Myocyte (in vitro differentiated cells): ENCODE measurements at places on chromosomes 11 and 22. TPM values are rescaled to one million over a fixed set of nuclear protein-coding genes. Genes with fewer than 3 reads are reported as not detected.

DNA sequence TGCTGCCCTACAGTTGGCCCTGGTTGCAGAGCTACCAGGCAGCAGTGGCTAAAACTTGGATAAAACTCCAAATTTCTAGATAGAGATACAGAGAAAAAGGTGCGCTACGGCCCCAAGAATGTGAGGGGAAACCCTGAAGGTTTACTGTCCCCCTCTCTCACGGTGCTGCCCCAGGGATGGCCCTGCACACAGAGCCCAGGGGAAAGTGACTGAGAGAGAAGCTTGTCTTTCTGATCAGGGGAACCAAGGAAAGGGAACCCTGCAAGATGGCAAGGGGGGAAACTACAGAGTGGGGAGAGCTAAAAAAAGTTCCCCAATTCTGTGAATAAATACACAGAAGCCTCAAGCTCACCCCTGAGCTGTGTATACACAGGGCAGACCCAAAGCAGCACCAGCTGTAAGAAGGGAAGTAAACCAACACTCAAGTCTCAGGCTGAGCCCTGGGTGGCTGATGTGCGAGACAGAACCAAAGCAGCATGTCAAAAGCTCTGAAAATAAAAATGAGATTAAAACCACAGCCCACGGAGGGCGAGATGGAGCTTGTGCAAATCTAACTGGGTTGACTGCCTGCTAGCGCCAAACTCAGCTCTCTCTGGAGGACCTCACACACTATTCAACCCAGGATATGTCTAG is 22.1 kb downstream of the GNB1L start:
- DNase-seq = peak; percentile 61

DNA sequence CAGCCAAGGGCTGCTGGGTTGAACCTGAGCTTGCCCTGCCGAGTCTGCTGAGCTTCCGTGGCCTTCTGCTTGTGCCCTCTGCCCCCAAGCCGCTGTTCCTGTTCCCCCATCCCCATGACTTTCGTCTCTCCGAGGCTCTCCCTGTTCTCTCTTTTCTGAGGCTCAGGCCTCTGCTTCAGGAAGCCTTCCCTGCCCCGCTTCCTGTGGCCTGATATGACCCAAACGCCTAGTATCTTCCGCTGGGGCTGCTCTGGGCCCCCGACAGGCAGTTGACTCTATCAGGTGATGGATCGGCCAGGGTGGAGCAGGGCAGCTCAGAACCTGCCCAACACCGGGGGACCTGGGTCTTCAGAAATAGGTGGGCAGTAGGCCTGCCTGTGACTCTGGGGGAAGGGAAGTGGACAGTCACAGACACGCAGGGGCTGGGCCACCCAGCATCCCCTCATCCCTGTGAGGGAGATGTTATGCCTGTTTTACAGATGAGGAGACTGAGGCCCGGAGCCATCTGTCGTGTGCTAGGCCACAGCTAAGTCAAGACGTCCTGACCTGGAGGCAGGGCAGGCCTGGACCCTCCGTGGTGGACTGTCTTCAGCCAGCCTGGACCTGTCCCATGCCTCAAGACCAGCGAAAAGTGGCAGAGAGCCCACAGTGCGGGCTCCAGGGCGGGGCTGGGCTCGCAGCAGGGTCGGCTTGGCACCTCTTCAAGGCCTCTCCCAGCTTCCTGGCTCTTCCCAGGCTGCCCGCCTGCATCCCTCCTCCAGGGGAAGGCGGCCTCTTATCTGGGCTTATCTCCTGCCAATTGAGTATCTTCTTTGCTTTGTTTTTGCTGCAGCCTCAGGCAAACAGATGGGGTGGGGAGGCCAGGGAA is 16.2 kb downstream of the BAD start:
- peak; percentile 57 for DNase-seq

- no peak for DNase-seq
These were observed 3.2 kb downstream of the LINC01488 start for GRCh38 chr11:69484427-69485259.

GRCh38 chr11:63020671-63021291 is 5.1 kb upstream of the SLC22A8 start:
- DNase-seq = no peak

- no peak for DNase-seq
These were observed 14.4 kb downstream of the NECTIN1 start for GRCh38 chr11:119714590-119714989.

GRCh38 chr22:17880020-17880419 is 105.8 kb upstream of the BID start:
- DNase-seq = no peak

DNA sequence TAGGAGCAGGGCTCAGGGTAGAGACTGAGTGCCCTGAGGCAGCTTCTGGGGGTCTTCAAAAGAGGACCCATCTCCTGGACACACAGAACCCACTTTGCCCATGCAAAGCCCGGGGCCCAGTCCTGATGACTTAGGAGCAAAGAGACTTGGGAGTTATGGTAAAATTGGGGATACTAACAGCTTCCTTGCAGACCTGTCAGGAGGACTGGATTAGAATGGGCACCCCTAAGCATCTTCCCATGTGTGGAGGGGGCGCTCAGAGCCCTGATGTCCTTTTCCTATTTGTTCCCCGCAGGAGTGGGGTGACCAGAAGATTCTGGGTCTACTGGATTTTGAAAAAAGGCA is 100.0 kb downstream of the WNT7B start:
- no peak for DNase-seq

- DNase-seq = peak; percentile 49
These were observed 11.9 kb downstream of the CHRM1 start for GRCh38 chr11:62909107-62909894.

GRCh38 chr11:18265949-18266348 is at the start of gene SAA1:
Gene SAA1 (plus strand): TSS chr11:18266264. CDS start chr11:18266888, 624 bp downstream.
- peak; percentile 5 for DNase-seq

DNA sequence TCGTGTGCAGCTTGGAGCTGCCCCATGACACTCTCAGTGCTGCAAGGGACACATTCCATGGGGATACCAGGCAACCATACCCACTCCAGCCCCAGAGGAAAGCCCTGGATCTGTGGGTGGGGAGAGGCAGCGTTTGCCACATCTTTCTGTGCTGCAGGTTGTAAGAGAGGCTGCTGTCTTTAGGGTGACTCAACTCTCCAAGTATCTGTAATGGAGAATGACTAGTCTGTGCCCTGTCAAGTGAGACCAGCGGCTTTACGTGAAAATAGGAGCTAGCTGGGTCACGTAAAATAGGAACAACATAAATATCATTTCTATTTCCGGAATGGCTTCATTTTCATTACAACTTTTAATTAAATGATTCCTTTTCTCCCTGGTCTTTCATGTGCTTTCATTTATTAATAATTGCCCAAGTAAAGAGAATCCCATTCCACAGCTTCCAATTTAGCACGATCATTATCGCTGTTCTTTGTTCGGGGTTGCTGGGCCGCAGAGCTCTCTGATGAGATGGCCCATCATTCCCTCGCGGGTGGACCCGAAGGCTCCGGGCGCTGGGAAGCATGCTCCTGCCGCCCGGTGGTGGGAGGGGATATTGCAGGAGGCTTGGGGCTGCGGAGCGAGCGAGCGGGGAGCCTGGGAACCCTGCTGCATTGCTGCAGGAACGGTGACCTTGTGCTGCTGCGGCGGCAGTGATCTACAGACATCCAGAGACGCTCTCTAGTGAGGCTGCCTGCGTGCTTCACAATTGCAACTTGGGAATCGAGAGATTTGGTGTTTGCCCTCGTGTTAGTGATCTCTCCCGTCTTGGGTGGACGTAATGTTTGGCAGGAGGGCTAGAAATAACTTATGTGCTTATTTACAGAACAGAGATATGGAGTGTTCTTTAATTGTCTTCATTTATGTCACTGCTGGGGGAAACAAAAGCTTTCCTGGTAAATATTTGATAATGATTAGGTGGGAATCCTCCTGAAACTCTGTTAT is 10.6 kb downstream of the SLC6A5 start:
- DNase-seq = peak; percentile 53

- DNase-seq = no peak
These were observed 39.9 kb upstream of the ANO1 start for GRCh38 chr11:70038034-70038834.

- no peak for DNase-seq
These were observed 150.9 kb downstream of the CACNA1I start for GRCh38 chr22:39721206-39722031.

DNA sequence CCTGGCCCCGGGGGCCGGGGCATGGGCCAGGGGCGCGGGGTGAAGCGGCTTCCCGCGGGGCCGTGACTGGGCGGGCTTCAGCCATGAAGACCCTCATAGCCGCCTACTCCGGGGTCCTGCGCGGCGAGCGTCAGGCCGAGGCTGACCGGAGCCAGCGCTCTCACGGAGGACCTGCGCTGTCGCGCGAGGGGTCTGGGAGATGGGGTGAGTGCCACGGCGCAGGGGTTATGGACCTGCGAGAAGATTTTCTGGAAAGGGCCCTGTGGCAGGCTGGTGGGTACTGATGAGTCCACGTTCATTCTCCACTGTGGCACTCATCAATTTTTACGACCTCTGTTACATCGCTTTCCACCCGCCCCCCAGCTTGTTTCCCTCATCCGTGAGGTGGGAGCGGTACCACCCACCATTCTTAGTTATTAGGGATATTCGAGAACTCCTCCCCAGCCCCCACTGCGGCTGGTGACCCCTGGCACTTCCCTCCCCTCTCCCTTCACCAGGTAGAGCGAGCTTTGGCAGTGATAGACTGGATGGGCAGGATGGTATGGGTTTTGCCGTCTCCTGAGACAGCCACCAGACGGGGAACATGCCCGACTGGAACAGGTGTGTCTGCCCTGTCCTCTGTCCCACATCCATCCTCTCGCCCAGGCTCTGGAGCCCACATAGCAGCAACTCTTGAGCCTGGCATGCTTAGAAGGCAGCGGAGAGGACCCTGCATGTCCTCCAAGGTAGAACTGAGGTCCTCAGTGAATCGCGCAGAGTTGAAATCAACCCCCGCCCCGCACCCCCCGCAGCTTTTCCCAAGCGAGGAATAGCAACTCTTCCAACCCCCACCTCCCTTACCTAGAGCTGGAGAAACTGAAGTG is 562 bp downstream of the DGAT2 start:
- no peak for DNase-seq

GRCh38 chr22:44714703-44715350 is 12.8 kb downstream of the PRR5 start:
- DNase-seq = peak; percentile 67

DNA sequence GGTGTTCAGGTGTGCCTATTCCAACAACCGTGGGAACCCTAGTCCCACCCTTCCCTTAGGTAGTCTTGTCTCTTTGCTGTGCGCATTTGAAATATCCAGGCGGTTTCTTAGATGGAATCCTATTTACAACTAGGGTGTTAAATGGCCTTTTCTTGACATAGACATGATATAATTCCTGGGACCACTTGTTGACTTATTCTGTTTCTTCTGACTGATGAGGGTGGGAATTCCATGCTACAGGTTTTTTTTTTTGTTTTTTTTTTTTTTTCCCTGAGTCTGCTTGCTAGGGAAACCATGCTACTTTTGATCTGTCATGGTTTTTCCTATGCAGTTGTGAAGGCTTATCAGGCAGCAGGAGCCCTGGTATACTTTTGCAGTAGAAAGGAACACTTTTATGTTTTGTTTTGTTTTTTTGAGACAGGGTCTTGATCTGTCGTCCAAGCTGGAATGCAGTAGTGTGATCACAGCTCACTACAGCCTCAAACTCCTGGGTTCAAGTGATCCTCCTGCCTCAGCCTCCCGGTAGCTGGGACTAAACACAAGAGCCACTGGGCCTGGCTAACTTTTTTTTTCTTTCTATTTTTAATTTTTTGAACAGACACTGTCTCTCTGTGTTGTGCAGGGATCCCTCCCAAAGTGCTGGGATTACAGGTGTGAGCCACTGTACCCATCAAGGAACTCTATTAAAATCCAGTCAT is 1.5 kb downstream of the STIM1 start:
- no peak for DNase-seq

Gene OPCML
- not detected in 2 replicates for total RNA-seq

Gene OR2D2
- not detected in 2 replicates for total RNA-seq

Gene SEC14L6
- total RNA-seq = not detected in 2 replicates

Gene SHISA8
- total RNA-seq = 0.27 TPM in 1 of 2 replicates, not detected in the other

Gene GALR3
- 0.24 TPM in 1 of 2 replicates, not detected in the other for total RNA-seq

Gene CCDC73
- not detected in 2 replicates for total RNA-seq

Gene PTH
- total RNA-seq = not detected in 2 replicates

Gene SYCE3
- total RNA-seq = not detected in 2 replicates
